Activated CD4-positive, alpha-beta T cell treated with anti-CD3 and anti-CD28 coated beads, Interleukin-2, amount 50 U/mL, for 24 hours (primary cell): ENCODE measurements at places on chromosomes 4 and X.

DNA sequence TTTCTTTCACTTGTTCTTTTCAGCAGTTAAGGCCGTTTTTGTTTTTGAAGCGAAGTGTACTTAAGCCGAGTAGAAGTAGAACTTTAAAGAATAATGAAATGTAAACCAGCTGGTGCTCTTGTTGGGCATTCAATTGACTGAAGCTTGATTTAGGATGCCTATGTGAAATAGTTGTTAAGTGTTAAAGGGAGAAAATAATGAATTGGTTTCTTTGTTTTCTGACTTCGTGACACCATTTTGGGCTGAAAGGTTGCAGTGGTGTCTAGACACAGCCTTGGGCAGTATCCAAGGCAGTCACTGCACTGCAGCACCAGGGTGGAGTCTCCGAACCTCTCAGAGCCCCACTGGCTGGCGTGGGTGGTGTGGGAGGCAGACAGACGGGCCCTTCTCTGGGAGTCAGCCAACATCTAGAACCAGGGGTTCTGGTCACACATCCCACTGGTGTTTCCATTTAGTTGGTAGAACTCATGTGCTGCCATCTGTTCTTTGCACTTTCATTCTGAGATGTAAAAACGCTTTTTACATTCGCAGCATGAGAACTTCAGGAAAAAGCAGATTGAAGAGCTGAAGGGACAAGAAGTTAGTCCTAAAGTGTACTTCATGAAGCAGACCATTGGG is 3.5 kb downstream of the UCHL1 start:
- no peak for DNase-seq

DNA sequence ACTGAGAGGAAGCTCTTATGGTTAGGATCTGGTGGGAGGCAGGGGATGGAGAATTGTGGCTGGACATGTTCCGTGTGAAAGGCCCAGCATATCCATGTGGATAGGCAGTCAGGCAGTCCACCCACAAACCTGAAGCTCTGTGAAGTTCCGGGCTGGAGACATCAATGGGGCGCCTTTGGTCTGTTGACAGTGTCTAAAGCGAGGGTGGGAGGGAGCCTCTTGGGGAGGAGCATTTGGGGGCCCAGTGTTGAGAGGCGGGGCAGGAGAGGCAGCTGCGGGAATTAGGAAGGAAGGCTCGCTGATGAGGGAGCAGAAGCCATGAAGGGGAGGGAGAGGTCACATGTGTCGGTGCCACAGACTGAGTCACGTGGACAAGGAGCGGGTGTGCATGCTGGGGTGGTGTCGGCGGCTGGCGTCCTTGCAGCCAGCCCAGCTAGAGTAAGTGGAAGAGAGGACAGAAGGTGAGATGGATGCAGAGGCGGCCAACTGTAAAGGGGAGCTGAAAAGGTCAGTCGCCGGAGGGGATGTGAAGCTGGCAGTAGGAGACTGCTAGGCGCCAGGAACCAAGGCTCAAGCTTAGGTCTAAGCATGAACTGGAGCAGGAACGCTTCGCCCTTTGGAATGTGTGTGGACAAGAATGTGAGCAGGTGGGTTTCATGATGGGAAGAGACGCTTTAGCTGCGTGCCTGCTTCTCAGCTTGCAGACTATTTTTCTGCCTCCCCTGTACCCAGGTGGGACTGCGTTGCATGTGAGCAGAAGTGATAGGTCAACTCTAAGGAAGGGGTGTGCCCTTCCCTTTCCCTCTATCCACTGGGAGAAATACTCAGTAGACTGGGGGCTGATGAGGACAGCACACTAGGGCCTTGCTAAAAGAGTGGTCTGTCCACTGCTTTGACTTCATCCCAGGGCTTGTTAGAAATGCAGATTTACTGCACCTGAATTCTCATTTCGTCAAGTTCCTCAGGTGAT is 44.0 kb upstream of the TLR2 start:
- DNase-seq, result no peak

- no peak for DNase-seq
Observed at GRCh38 chrX:119190091-119190681, 45.9 kb upstream of the PGRMC1 start.

- no peak for DNase-seq
Observed at GRCh38 chr4:114005569-114006442, 26.4 kb upstream of the ARSJ start.

DNA sequence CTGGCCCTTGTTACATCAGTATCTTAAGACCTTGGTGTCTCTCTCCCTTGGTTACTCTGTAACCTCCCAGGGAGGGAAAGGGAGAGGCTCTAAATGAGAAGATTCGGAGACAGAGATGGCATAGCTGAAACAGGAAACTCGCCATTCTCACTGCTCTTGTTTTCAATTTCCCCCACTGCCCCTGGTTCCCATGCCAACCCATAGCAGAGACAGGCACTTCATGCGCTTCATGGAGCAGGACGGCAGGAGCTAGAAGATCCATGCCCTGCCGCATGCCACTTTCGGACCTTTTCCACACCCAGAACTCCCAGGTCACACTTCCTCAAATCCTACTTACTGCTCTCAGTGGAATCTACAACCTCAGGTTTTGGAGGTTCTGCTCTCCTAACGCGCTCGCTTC is 3.1 kb downstream of the ZMYM3 start:
- DNase-seq, result no peak

DNA sequence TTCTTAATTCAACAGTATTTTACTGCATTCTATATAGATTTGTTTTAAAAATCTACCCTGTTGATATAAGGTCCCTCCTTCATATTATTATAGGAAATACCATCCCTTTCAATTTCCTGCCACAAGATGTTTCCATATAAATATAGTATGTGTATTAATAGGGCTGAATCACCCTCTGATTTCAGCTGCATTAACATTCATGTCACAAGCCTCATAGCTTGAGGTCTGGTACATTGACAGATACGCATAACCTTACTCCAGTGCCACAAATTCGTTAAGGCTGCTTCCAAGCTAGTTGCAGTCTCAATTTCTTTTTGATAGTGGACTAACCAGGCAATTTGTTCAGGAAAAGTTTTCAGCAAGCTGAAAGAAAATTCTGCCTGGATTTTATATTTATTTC is 128.4 kb downstream of the KLHL34 start:
- no peak for DNase-seq

DNA sequence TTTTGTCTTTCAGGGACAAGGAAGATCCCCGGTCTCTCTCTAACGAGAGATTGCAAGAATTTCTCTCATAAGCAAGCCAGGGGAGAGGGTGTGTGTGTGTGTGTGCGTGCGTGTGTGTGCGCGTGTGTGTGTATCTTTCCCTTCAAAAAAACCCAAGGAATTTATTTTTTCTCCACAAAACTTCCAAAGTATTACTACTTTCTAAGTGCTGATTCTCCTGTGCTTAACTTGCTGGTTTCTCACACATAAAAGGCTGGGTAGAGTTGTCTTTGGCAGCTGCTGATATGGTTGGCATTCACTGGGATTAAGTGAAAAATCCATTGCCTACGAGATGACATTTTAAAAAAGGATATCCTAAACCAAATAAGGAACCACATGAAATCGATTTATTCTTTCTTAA is 435.7 kb downstream of the RAPGEF2 start:
- no peak for DNase-seq

DNA sequence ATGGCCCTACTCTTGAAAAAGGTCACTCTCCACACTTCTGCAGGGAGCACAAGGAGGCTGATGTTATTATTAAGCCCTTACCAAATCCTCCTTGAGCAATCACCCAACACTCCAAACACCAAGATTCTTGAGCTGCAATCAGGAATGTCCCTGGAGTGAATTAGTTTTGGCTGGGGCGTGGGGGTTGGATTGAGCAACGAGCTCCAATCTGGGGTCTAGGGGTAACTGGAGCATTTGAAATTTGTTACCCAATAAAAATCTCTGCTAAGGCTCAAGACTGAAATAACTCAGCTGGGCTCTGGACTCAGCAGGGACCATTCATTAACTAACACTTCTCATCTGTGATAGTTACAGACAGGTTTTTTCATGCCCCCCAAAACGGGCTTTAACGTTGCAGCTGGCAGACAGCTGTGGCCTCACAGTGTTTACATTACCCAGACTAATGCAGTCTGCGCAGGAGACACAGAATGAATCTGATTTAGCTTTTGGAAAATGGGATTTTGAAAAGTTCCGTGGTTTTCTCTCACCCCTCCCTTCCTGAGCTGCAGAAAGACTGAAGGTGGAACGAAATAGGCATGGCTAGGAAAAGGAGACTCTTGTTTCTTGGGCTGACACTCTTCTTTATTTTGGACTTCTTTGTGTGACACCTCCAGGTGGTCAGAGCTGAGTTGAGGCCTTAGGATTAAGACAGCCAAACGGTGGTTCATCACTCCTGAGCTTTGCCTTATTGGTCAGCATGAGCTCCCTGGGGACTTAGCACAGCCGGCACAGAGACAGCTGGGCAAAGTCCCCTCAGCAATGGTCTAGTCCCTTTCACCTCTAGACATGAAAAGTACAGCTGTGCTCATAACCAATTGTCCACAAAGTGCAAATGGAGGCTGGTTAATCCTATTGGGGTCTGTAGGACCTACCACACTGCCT is 26.6 kb downstream of the PLAC1 start:
- no peak for DNase-seq

- no peak for DNase-seq
Observed at GRCh38 chrX:146363919-146364318, 445.7 kb upstream of the CXorf51B start.

DNA sequence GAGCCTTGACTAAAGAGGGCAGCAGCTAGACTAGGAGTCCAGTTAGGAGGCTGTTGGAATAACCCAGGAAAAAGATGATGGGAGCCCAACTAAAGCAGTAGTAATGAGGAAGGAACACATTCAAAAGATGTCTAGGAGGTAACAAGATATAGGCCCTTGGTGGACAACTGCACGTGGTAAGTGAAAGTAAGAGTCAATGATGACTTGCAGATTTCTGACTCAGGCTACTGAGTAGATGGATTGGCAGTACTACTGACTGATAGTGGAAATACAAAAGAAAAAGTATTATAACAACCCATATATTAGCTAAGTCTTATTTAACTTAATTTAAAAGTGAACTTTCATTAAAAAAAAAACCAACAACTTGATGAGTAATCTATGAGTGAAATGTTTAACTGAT is 74.0 kb downstream of the PAK3 start:
- no peak for DNase-seq

GRCh38 chr4:30717208-30718020 is 2.8 kb upstream of the PCDH7 start:
- DNase-seq, result no peak

DNA sequence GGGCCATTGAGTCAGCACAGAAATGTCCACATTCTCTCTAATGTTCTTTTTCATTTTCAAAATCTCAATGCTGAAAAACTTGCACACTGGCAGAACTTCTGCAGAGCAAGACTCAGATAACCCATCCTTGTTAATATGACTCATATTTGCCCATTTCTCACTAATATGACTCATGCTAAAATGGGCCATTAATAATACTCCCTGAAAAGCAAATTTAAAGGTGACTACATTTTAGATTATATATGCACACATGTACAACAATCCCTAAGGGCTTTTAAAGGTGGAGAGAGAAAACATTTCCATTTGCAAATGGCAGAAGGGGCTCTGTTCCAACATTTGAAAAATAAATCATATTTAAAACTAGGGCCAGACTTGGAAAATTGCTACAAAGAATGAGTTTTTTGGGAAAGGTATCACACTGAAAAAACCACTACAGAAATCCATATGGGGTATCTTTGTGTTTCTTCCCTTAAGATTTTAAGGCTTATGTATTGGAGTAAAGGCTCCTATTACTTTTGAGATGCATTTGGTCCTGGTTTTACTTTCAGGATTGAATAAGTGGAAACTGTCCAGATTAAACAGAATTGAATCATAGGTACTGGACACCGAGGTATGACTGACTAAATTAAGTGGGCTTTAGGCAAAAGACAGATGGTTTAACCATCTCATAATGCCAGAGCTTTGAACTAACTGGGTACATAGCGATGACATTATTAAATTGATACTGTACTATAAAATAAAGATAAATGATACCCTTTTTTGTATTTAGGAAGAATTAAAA is 30.0 kb downstream of the TLR2 start:
- no peak for DNase-seq

DNA sequence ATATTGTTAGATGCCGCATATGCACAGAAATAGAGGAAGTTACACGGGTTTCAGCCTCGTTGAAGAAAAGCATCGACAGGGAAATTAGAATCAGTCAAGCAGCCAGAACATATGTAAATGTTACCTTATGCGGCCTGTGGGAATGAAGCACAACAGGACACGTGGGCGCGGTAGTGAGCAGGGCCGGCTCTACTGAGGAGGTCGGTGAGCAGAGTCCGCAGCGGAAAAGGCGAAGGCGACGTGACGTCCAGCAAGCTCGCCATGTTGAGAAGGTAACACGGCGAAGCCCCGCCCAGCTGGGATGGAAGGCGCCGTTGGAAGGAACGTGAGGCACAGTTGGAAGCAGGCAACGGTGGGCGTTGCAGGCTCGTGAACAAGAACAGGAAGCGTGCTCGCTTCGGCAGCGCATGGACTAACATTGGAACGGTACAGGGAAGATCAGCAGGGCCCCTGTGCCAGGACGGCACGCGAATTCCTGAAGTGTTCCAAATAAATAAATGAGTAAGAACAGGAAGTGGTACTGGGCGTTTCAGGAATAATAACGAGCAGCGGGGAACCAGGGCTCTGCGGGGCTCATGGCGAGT is 54.6 kb downstream of the MTNR1A start:
- no peak for DNase-seq

DNA sequence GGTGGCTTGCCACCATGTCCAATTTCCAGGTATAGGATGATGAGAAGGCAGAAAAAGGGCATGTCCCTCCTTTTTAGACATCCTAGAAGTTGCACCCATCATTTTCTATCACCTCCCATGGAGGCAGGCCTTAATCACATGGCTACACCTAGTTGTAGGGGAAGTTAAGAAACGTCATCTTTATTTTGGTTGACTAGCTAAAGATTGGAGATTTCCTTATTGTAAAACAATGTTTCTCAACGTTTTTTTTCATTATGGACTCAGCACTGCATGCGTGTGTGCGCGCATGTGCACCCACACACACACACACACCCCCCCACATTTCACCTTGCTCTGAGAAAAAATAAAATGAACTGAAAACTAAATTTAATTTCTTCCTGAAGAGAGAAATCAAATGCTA is 2.0 kb upstream of the CXCL9 start:
- DNase-seq, result no peak

- DNase-seq, result no peak
Observed at GRCh38 chr4:82998898-82999297, 11.7 kb downstream of the LIN54 start.

- DNase-seq, result no peak
Observed at GRCh38 chrX:53362449-53362848, 60.0 kb downstream of the SMC1A start.

GRCh38 chr4:65550500-65550899 is 119.8 kb downstream of the EPHA5 start:
- no peak for DNase-seq
